ENCODE measurements at places on chromosomes 4 and X. TPM values are rescaled to one million over a fixed set of nuclear protein-coding genes. Genes with fewer than 3 reads are reported as not detected.

VCX2 gene
- polyA plus RNA-seq, result not detected

EREG gene
- 0.23 TPM for polyA plus RNA-seq

S100G gene
- not detected for polyA plus RNA-seq

CTAG1B gene
- polyA plus RNA-seq, result not detected

ADRA2C gene
- polyA plus RNA-seq, result 3.9 TPM

TDO2 gene
- not detected for polyA plus RNA-seq

GABRQ gene
- not detected for polyA plus RNA-seq

MYL5 gene
- 4.4 TPM for polyA plus RNA-seq

FSTL5 gene
- polyA plus RNA-seq, result not detected

LUZP4 gene
- polyA plus RNA-seq, result not detected

RGN gene
- 16.0 TPM for polyA plus RNA-seq

FGFRL1 gene
- 47.1 TPM for polyA plus RNA-seq

DUSP9 gene
- polyA plus RNA-seq, result 0.04 TPM
